ENCODE measurements at places on chromosomes 11 and 22.

DNA sequence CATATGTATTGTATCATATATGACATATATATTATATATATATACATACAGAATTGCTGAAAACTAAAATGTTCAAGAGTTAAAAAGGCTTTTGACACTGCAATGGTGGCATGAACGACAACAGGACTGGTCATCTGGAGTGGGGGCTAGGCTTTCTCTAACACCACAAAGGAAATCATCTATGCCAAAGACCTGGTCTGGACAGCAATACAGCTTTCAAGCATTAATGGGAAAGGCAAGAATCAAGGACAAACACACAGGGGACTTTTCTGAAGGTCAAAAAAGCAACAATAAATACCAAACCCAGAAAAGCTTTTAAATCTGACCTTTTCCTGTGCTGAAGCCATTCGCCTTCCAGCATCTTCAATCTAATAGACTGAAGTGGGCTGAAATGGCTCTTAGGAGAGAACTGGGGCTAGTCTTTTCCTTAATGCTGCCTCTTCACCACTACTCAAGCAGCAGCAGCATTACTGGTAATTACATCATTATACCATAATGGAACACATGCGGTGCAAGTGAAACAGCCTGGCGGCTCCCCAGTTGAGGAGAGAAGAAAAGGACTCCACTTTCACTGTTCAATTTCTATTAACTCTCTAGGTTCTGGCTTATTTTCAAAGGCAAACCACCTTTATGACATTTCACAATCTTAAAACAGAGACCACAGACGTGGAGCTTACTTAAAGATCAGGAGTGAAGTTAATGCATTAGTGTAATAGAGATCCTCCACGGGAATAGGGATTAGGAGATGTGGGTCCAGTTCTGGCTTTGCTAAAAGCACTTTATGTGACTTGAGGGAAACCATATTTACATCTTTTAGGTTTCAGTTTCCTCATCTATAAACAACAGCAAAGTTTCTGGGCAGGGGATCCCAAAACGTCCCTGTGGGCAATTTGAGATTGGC lies 63.0 kb downstream of the GAB2 start:
- DNase-seq = no peak

DNA sequence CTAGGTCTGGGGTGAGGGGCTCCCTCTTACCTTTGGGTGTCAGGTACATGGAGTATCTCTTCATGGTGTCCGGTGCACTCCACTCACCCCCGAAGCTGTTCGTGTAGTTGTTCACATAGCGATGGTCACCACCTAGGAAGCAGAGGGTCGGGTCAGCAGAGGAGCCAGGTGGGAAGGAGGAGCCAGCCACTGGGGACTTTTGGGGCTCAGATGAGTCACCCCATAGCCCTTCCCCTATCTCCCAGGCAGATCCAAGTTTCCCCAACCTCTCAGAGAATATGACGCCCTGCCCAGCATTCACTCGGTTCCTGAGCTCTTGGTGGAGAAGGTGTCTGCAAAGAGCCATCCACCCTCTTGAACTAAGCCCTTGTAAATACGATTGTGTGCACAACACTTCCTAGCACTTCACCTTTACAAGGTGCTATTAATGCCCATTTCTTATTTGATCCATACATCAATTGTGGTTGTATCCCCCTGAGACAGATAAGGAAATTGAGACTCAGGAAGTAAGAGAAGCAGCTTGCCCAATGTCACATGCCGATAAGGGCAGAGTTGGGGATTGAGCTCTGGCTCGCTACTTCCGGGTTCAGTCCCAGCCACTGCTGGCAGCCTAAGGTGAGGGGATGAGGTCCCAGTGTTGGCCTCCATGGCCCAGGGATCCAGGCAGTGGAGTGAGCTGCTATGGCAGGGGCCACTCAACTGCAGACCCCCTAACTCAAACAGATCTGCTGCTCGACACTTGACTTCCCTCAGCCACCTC lies 14.8 kb downstream of the TRIM29 start:
- no peak for DNase-seq

GRCh38 chr22:50061141-50061823 lies 3.2 kb upstream of the TTLL8 start:
- no peak for DNase-seq

GRCh38 chr11:2136209-2136951 lies 2.8 kb downstream of the IGF2 start:
- no peak for DNase-seq

DNA sequence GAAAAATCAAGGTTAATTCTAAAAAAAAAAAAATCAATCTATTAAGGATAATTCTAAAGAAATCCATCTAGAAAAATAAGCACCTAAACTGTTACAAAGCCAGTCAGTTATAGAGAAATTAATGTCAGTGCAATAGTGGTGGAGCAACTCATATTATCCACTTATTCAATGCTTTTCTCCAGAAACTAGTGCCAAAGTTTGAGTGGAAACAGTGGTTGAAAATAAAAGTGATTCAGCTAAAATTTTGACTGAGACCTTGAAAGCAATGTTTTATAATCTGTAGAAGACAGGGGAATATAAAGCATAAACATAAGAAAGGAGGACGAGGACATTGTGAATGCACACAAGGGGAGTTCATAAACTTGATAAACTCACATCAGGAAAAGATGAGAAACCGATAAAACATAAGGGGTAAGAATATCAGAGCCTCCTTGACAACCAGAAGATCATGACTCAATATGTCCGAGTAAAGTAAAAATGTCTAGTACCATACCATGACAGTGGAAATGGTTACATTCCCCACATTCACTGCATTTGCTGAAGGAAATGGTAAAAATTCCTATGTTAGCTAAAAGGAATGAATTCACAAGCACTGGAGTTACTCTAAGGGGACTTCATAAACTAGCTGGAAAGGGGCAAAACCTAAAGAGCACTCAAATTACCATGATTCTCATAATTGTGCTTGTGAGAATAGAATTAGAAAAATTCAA lies 58.7 kb upstream of the SLC5A12 start:
- DNase-seq = no peak

GRCh38 chr11:65420979-65421793 lies 1.4 kb upstream of the NEAT1 start:
- DNase-seq = peak; percentile 89

DNA sequence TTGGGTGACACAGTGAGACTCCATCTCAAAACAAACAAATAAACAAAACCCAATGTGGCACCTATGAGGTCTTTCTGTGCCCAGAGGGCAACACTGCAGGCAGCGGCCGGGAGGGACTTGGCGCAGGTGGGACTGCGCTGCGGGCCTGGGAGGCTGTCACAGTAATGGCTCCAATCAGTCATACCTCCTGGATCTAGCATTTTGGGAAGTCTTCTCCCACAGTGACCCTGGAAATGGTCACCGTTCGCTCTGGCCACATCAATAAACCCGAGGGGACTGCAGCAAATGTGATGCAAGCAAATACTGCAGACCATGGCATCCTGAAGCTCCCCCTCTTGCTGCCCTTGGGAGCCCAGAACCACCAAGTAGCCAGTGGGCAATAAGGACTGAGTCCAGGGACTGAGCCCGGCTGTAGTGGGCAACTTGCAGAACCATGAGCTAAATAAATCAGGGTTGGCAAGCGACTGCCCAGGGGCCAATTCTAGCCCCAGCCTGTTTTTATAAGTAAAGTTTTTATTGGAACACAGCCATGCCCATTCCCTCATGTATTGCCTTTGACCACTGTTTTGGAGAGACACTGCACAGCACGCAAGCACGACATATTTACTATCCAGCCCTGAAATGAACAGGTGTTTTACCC lies 15.4 kb downstream of the SHANK2 start:
- DNase-seq = no peak

- no peak for DNase-seq
Measured at GRCh38 chr22:22344430-22344829, 99.8 kb downstream of the VPREB1 start.

DNA sequence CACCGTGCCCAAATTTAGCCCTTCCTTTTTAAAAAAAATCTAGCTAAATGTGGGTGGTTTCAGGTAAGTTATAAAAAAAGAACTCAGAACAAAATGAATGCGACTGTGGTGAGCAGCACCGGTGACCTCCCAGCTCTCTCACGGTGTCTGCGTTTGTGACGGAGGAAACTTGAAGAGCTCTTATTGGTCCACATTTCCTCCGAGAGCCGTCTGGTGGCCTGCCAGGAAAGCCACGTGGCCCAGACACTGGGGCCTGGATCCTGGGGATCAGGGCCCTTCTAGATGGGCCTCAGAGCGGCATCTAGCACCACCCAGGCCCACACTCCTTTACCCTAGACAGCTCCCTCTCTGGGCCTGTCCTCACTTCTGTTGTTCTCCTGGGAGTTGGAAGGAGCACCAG lies 39.5 kb downstream of the B3GAT1 start:
- DNase-seq = no peak

- DNase-seq = no peak
Measured at GRCh38 chr11:134515081-134515960, 103.3 kb upstream of the B3GAT1 start.

GRCh38 chr22:37192741-37193140 lies 4.7 kb upstream of the C1QTNF6 start:
- no peak for DNase-seq

GRCh38 chr11:76462317-76462716 lies 17.5 kb downstream of the EMSY start:
- no peak for DNase-seq

DNA sequence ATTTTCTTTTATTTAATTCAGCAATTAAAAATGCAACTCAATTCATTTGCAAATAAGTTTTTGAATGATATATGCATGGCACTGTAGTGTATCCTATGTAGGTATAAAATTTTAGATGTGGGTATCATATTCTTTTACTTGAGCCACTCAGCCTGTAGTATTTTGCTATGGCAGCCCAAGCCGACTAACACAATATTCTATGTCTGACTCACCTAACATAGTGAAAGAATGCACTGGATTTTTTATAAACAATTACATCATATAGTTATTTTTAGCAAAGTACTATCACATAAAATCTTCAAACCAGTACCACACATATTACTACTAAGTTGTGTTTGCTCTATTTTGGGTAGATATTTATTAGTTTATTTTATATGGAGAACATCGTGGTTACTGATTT lies 21.9 kb upstream of the GRIA4 start:
- DNase-seq = no peak
